ENCODE measurements at places on chromosomes 13 and 19.

GRCh38 chr19:18756896-18757295, 34.2 kb downstream of the COMP start:
- no peak for DNase-seq

GRCh38 chr13:69904784-69905183, 202.8 kb upstream of the ATXN8OS start:
- no peak for DNase-seq

GRCh38 chr19:41879670-41880328, 2.7 kb downstream of the CD79A start:
- no peak for DNase-seq

GRCh38 chr13:94121686-94122085, 357.8 kb downstream of the DCT start:
- DNase-seq, result no peak

DNA sequence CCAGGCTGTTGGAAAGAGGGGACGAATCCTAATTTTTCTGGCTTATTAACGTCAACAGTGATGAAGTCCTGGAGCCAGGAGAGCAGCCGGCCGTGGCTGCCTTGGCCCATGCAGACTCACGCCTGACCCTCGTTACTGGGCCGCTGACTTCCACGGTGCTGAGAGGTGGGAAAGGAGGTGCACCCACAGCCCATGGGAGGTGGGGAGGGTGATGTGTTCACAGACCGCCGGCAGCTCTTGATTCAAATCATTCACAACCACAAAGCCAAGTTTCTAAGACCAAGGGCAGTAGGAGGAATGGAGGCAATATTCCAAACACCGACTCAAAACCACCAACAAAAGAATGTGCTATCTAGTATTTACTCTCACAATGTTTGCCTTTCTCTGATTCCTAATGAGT, 24.3 kb downstream of the COL4A2 start:
- DNase-seq, result no peak
